AG09309 (cell line): ENCODE measurements at places on chromosomes 16 and 17.

GRCh38 chr17:9750524-9750923 lies 40.9 kb downstream of the DHRS7C start:
- DNase-seq: no peak

GRCh38 chr16:392450-393030 lies 4.5 kb upstream of the NME4 start:
- no peak for DNase-seq

DNA sequence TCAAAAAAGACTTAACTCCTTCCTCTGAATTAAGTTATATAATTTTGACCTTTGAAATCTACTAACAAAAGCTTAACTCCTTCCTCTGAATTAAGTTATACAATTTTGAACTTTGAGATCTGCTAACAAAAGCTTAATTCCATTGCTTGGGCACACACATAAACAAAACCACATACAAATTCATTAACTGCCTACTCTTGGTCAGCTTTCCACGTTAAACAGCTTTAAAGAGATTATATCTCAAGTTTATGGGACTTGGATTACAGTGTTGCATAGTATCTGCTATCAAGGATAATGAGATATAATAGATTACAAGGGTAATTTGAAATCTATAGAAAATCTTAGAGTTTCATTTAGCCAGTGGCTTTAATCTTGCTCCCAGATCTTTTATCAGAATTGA lies 23.5 kb downstream of the COX10 start:
- DNase-seq: no peak

- DNase-seq: no peak
Measured at GRCh38 chr17:15894258-15894657, 50.7 kb upstream of the ADORA2B start.
